ENCODE measurements at places on chromosomes 4 and X.

DNA sequence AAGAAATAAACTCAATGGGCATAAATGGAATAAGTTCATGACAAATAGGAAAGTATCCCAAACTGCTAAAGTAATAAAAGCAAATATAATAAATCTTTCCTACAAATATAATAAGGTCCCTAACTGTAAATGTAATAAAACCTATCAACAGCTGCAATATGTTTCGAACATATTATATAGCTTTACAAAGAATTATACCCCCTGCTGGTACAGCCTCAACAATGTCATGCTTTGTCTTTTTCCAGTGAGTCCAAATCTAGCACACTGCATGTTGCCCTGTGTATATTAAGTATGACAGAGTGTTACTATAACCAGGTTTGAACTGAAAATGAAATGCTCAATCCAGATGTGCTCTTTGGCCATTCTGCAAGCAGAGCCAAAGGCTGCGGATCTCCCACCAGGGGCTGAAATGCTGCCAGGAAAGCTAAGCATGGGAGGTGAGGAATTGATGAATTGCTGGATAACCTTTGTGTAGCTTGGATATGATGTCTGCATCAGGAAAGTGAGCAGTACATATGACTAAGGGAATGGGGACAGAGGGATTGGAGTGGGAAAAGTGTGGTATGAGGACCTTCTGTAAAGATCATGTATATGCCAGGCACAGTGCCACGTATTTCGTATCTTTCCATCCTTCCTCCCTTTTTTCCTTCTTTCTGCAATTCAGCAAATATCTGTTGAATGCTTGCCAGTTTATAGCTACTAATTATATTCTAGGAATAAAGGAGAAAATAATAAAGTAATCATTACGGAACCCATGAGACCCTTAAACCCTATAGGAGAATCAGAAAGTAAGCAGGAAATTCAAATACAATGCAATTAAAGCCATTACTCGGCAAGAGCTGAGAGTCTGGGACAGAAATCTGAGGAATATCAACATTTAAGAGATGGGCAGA is 954.6 kb upstream of the LCORL start:
- DNase-seq = no peak

DNA sequence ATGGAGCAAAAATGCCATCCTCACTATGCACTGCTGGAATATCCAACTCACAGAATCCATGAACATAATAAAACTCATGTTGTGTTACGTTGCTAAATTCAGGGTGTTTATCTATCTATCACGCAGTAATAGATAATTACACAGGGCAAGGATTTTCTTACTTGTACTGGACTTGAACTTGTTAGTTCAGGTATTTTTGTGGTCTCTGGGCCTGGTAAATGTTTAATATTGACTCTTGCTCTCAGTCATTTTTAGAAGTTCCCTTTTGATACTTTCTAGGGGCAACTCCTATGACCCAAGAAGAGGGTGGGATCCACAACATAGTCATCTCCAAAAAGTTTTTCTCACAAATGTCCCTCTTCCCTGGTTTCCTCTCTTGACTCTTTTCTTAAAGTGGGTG is 522.4 kb upstream of the IGFBP7 start:
- no peak for DNase-seq

GRCh38 chr4:8090744-8091301 is 67.8 kb downstream of the ABLIM2 start:
- DNase-seq = no peak

DNA sequence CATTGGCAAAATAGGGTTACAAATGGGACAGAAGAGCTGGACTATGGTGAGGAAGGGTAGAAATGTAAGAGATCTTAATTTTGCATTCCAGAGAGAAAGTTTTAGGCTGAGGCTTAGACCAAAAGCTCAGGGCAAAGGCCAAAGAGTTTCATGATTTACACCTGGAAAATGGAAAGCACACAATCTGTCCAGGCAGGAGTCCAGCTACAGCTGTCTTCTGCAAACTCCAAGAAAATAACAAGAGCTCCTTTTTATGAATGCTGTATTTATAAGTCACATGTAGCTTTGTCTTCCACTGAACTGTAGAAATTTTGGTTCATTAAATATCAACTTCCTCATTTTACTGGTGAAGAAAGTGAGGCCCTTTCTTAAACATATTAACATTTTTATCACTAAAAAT is 288.0 kb upstream of the ATOH1 start:
- no peak for DNase-seq

- DNase-seq = no peak
Observed at GRCh38 chr4:157550028-157550427, 329.5 kb downstream of the GRIA2 start.

DNA sequence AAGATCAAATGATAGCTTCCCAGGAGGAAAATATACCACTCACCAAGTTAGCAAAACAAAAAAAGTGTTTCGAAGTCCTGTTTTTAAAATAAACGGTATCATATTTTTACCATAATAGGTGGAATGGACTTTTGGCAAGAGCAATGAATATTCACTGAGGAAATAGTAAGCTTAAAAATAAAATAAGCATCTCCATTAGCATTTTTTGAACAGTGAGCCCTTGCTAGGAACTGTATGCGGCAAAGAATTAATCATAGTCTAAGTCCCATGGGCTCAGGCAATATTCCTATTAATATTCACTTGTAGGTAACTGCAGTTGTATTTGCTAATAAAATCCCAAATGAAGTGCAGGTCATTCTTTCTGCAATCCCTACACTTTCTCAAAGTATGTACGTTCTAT is 191.7 kb upstream of the GABRA2 start:
- DNase-seq = no peak

- DNase-seq = no peak
Observed at GRCh38 chr4:173466101-173466500, 63.9 kb downstream of the HAND2 start.

- DNase-seq = no peak
Observed at GRCh38 chr4:38601244-38601915, 62.6 kb upstream of the KLF3 start.

Data from effector CD4-positive, alpha-beta T cell (primary cell).